ENCODE measurements at places on chromosomes 7 and 10. TPM values are rescaled to one million over a fixed set of nuclear protein-coding genes. Genes with fewer than 3 reads are reported as not detected.

GRCh38 chr7:12235970-12236369, 24.9 kb downstream of the TMEM106B start:
- H3K27me3 ChIP-seq, result no peaks in the 10 kb centered on the region
- no peak overlapping the region for H3K27ac ChIP-seq
- peaks cover 28% of the 10 kb centered on the region for H3K36me3 ChIP-seq
- DNase-seq, result no peak
- peaks cover 11% of the 10 kb centered on the region for H3K4me1 ChIP-seq
- no peak overlapping the region for H3K4me3 ChIP-seq

DNA sequence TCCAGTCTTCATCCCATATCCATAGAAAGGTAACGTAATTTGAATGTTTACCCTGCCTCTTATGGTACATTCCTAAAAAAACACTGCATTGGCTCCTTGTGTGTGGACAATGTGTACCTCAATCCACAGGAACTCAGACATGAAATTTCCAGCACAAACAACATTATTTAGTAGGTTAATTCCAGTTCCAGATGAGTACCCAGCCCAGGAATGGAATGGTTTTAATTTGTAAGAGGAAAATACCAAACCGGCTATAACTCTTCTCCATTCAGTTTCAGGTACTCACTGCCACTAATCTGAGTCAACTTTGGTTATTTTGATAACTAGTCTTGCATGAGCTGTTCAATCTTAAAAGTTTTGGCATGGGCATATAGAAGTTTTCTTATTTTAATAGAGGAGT, 39.0 kb downstream of the TFPI2 start:
- peaks cover 3% of the 10 kb centered on the region for H3K27me3 ChIP-seq
- DNase-seq, result no peak
- no peaks in the 10 kb centered on the region for H3K36me3 ChIP-seq
- H3K4me1 ChIP-seq, result no peaks in the 10 kb centered on the region
- no peak overlapping the region for H3K27ac ChIP-seq

GRCh38 chr7:628402-628763, 98.1 kb upstream of the DNAAF5 start:
- H3K4me3 ChIP-seq, result no peak overlapping the region
- H3K27me3 ChIP-seq, result no peaks in the 10 kb centered on the region
- no peak overlapping the region for H3K27ac ChIP-seq
- no peak for DNase-seq

SEMA3C gene
- not detected for total RNA-seq

CYP3A7 gene
- not detected for total RNA-seq

ACTL6B gene
- not detected for total RNA-seq

MYL10 gene
- not detected for total RNA-seq
